Hindlimb muscle (tissue), 1 donor: ENCODE measurements at places on chromosomes 2 and 18. TPM values are rescaled to one million over a fixed set of nuclear protein-coding genes. Genes with fewer than 3 reads are reported as not detected.
A peak's percentile ranks its signal among the peaks of the same experiment; 100 is the strongest.

Gene KCNG3
- polyA plus RNA-seq, result 0.05 TPM

DNA sequence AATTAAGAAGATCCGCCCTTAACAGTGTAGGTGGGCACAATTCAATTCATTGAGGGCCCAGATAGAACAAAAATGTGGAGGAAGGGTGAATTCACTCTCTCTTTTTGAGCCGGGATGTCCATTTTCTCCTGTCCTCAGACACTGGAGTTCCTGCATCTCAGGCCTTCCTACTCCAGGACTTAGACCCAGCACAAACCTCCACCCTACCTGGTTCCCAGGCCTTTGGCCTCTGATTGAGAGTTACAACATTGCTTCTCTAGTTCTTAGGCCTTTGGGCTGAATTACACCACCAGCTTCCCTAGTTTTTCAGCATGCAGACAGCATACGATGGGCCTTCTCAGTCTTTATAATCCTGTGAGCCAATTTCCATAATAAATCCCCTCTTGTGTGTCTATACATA is 87.8 kb upstream of the TMEM17 start:
- DNase-seq, result no peak

Gene ZSWIM2
- not detected for polyA plus RNA-seq

DNA sequence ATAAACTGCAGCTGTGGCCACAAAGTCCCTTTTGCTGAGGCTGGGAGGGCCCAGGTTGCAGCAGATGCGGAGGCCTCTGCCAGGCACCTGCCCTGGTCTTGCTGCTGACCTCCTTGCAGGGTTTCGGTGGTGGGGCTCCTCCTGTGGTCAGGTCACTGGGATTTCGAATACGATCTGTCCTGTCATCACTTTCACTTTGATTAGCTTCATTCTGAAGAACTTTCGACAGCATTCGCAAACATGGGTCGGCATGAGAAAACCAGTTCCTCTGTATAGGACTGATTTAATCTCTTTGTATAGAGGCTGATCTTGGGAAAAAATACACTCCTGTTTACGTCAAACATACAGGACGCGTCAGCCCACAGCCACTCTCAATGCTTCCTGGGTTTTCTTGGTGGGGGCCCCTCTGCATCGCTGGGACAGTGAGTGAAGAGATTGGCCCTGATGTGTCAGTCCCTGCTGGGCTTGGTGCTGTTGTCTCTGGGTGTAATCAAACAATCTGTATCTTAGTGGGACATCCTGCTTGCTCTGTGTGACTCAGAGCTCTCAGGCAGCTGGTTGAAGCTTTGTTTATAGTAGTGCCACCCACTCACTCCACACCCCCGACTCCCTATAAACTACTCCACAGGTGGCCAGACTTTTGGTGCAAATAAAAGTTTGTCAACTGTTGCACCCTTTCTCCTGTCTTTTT is 209.4 kb upstream of the CXCR4 start:
- DNase-seq, result no peak

DNA sequence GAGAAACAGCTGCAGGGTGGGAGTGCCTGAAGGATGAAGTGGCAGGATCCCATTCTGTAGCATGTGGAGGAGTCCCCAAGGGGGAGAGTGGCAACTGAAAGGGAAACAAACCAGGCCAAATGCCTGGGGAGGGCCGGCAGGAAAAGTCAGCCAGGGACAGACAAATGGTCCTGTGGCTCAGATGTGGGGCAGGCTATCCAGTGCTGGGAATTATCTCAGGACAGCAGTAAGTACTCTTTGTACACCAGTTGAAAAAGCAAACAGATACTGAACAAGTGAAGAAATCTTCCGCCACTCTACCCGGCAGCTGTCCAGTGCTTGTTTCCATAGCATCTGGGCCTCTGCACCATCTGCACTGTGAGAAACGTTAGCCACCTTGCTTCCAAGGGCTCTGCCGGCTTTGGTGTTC is 408.9 kb downstream of the LRATD1 start:
- peak; percentile 58 for DNase-seq

DNA sequence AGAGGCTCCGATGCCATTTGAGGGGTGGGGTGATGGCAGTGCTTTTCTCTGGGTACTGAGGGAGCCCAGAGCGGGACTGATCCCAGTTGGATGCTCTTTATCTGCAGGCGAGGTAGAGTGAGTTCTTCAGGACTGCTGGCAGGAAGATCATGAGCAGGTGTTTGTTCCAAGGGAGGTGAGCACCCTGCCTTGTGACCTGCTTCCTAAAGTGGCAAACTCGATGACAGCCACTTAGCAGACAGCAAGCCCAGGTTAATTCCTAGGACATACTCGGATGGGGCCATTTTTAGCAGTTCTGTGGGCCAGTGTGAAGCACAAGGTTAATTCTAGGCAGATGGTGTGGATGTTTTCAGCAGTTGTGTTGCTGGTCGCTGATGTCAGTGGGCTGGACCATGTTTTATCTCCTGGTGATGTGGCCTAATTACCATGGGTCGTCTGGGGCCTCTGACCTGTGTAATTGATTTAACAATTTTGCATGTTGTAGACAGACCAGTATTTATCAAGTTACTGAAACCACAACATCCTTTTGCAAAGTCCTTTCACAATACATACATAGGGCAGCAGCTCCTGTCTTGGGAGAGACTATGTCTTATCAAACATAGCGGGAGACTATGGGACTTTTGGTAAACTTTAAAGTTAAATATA is 4.9 kb downstream of the FKBP1B start:
- no peak for DNase-seq

DNA sequence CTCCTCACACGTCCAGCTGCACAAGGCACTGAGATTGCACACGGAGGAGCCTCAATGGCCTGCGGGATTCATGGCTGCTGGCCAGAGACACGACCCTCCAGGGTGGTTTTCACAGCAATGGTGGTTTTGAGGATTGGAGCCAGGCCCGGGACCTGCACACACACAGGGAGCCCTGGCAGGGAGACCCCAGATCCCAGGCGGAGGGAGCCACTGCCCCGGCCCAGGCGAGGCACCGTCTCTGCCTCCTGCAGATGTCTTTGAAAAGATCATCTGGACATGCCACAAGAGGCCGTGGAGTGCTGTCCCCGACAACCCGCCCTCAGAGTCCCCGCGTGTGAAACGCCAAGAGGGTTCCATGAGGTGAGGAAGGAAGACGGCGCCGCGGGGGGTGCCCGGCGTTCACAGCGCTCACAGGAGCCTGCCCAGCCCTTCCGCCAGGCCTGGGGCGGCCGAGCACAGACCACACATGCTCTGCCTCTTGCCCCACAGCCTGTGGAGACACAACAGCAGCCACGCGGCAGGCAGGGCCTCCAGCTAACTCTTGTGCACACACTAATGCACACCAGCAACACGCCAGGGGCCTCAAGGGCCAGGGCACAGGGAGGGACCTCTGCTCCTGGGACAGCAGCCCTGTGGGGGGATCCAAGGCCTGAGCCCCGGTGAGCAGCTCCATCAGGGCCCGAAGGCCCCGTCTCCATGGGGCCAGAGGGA is 72.8 kb upstream of the CTDP1 start:
- DNase-seq, result no peak

DNA sequence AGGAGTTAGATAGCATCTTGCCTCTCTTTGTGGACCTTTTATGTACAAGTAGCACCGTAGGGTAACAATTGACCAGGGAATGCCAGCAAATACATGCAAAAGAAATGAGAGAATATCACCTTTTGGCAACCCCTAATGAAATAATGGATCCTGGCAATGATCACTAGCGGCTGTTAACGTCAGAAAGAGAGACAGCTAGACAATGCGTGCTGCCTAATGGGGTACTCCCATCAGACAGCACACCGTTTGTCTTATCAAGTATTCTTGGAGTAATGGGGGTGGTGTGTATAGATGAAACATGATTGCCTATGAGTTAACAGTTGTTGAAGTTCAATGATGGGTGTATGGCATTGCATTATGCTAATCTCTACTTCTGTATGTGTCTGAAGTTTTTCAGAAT is 1.6 kb downstream of the ELAC1 start:
- DNase-seq, result no peak

Gene CEP68
- polyA plus RNA-seq, result 32.4 TPM

Gene UGT1A5
- not detected for polyA plus RNA-seq

DNA sequence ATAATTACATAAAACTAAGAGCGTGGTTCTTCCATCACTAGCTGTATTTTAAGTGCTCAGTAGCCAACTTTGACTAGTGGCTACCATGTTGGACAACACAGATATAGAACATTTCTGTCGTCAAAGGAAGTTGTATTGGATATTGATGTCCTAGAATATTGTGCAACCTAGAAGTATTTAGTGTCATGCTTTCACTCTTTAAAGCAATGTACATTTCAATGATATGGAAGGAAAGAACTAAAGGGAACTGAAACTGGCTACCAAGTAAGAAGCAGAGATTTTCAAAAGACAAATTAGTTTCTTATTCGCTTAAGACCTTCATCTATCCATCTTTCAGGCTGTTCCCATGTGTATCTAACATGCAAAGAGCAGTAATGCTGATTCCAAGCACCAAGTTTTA is 85.4 kb upstream of the EML6 start:
- no peak for DNase-seq

DNA sequence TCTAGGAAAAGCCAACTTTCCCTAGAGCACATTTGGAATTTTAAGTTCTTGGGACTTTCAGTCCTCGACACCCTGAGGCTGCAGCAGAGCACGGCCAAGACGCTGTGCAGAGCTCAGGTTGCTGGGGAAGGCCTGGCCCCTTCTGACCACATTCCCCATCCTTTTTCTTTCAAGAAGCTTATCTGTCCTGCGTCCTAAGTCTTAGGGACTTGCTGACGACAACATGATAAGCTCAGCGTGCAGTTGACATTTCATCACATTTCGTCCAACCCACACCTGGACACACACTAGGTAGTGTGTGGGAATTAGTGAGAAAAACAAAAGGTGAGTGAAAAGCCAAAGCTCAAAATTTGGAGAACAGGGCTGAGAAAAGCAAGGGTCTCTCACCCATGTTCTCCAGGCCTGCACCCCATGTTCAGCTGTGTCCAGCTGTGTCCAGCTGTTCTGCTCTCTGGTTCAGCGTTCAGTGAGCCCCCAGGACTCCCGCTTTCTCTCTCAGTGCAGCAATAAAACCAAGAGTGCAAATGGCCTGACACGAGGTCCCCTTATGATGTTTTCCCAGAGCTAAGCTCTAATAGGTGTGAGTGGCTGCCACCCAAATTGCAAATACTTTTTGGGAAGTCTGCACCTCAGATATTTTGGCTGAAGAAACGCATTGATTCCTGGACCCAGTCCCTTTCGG is 101.9 kb downstream of the RGPD3 start:
- no peak for DNase-seq

DNA sequence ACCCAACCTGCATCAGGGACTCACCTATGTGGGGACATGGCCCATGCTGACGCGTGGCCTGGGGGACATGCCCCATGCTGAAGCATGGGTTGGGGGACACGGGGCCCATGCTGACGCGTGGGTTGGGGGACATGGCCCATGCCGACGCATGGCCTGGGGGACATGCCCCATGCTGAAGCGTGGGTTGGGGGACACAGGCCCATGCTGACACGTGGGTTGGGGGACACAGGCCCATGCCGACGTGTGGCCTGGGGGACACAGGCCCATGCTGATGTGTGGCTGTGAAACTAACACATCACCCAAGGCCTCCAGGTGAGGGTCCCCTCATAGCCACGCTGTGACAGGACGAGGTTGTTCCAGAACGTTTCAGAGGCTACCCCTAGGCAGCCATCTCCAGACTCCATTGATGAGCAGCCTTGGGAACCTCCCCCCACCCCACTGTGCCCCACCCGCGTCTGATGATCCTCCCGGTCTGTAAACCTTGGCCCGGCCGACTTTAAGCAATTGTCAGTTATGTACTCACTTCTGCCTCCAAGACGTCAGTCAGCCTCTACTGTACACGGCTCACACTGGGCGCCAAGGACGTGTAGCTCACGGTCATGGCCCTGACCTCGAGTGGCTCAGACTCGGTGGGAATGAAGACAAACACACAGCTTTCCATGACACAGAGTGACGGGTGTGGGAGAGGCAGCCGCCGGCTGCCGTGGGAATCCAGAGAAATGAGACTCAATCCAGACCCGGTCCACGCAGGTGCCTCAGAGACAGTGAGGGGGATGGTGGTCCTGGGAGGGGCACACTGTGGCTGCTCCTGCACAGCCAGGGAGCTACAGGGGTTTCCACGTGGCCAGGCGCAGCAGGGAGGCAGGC is 50.2 kb upstream of the SLC66A3 start:
- no peak for DNase-seq

DNA sequence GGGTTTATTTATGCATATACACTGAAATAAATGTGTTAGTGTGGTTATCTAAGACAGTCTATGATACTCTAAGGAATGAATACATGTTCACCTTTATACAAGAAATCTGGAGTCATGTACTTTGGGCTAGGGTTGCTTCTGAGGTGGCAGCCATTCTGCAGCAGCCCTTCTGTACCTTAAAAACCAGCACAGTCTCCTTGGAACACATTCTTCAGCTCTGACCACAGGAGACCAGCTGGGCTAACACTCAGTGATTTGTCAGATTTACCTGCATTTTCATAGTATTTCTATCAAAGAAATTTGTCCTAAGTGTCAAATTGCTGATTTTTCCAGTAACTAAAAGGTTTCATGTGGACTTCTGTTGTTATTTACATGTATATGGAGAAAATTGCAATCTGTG is 167.7 kb downstream of the CAMKMT start:
- no peak for DNase-seq

- no peak for DNase-seq
Measured at GRCh38 chr2:2828774-2829368, 497.8 kb upstream of the MYT1L start.
